HFFc6 (cell line): ENCODE measurements at places on chromosomes 2 and 18.

DNA sequence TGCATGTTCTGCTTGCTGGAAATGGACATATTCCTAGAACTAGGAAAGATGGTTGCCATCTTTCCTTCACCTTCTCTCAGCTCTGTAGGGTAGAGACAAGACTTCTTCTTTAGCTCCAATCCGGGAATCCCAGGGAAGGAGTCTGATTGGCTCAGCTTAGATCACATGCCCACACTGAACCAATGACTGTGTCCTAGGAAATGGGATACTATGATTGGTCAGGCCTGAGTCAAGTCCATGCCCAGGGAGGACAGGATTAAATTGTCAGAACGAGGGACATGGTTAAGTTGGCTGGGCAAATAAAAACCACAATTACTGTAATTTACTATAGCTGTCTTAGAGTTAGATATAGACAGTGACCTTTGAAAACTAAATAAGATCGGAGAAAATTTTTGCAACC is 31.4 kb downstream of the SEMA4F start:
- DNase-seq, result peak; percentile 14

- no peak for DNase-seq
These were observed 184.0 kb downstream of the FIGN start for GRCh38 chr2:163551616-163552373.

DNA sequence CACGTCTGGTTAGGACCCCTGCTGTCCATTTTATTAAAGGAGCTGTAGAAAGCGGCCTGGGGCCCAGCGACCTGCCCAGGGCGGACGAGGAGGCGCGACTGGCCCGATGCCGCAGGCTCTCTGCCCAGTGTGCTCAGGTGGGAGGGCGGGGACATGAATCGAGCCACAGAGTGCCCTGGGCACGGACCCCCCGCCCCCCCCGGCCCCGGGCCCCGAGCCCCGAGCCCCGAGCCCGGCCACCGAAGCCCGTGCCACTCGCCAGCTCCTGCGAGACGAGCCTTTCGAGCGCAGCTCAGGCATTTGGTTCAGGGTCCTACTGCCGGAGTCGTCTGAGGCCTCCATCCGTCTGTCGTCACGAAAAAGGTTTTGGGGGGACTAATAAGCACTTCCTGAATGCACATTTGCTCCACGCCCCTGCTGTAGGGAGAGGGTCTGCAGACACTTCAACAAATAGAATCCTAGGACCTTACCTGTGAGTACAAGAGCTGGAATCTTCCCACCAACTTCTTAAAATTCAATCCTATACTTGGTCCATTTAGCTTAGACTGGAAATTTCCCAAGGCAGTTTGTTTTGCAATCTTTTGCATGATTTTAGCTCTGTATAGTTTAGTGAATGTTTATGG is 602 bp upstream of the ADAM17 start:
- DNase-seq, result no peak

GRCh38 chr2:10223471-10223870 is 79.2 kb upstream of the HPCAL1 start:
- no peak for DNase-seq

- DNase-seq, result peak; percentile 63
These were observed 56.9 kb downstream of the COL4A4 start for GRCh38 chr2:227106845-227107759.
